Upper lobe of left lung (tissue), 6 donors: ENCODE measurements at places on chromosomes 11 and 22.

DNA sequence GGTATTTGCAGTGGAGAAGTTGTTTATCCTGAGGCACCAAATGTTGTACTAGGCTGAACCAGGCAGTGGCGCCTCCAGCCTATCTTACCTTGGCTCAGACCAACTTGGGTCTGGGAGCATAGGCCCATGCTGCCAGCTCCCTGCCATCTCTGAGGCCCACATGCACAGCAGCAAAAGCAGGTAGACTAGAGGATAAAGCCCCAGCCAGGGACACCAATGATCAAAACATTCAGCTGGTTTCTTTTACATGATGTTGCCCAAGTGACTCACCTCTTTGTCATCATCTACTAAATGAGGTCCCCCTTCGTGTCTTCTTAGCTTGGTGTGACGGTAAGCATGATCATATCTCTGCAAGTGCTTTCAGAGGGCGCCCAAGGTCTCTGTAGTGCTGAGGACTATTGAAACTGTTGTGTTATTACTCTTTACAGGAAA lies 112.1 kb upstream of the DRD2 start:
- no peaks in the 10 kb centered on the region for H3K36me3 ChIP-seq
- no peak overlapping the region for H3K27ac ChIP-seq
- no peaks in the 10 kb centered on the region for H3K27me3 ChIP-seq
- H3K4me3 ChIP-seq, result no peak overlapping the region
- no peaks in the 10 kb centered on the region for H3K4me1 ChIP-seq

DNA sequence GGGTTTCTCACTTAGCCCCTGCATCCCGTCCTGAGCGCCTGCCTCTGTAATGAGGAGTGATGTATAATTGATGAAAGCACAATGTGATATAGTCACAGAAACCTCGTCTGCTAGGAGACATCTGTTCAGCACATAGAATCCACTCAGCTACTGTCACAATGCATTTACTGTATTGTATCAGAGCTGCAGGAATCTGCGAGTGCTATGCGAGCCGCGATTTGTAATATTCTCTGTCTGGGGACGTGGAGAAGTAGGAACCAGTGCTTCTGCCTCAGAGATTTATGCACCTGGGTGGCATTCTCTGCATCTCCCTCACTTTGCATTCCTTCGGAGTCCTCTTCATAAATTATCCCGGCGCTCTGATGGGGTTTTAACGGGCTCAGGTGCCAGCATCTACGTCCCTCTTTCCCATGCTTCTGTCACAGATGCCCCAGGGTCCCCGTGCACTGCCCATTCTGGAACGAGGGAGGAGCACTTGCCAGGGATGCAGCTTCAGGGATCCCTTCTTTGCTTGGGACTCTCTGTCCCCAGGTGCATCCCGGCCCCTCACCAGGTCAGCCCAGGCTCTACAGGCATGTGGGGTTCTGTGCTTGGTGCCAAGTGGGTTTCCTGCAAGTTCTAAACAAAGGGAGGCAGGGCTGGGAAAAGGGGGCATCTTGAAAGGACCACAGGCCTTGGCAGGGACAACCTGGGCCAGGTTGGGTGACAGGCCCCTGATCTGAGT lies 205.5 kb downstream of the DSCAML1 start:
- H3K27ac ChIP-seq, result no peak overlapping the region
- H3K4me3 ChIP-seq, result no peak overlapping the region
- no peak for DNase-seq
- no peaks in the 10 kb centered on the region for H3K27me3 ChIP-seq
- H3K4me1 ChIP-seq, result no peaks in the 10 kb centered on the region

DNA sequence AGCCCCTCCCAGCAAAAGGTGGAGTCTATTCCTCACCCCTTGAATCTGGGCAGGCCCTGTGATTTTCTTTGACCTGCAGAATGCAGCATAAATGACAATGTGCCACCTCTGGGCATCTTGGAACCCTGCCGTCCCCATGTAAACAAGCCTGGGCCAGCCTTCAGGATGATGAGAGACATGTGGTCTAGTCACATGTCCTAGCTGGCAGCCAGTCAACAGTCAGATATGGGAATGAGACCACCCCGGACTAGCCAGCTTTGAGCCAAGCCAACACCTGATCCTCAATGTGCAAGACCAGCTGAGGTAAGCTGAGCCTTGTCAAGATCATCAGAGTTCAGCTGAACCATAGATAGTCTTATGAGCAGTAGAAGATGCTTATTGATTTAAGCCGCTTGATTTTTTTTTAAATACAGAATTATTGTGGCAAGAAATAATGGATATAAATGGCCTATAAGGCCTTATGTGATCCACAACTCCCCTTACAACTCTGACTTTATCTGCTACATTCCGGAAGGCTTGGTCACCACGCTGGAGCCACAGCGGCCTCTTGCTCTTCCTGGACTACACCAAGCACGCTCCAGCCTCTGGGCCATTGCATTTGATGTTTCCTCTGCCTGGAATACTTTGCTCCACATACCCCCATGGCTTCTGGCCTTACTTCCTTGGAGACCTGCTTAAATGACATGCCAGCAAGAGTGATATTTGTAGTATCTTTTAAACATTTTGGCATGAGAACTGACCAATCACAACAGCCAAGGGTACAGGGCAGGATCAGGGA lies 225.9 kb upstream of the SESN3 start:
- no peak for DNase-seq
- H3K27me3 ChIP-seq, result no peaks in the 10 kb centered on the region
- H3K27ac ChIP-seq, result no peak overlapping the region
- no peak overlapping the region for H3K4me3 ChIP-seq
- no peaks in the 10 kb centered on the region for H3K36me3 ChIP-seq

GRCh38 chr11:118010738-118011461 lies 24.7 kb downstream of the IL10RA start:
- no peak overlapping the region for H3K4me3 ChIP-seq
- peaks cover 4% of the 10 kb centered on the region for H3K4me1 ChIP-seq

- H3K27ac ChIP-seq, result peak within 1 kb of the TSS; percentile 75
- DNase-seq, result peak; percentile 64
- H3K27me3 ChIP-seq, result peaks cover 4% of the 10 kb centered on the region
- peak within 1 kb of the TSS; percentile 39 for H3K4me3 ChIP-seq
- H3K36me3 ChIP-seq, result no peaks in the 10 kb centered on the region
- H3K4me1 ChIP-seq, result peaks cover 14% of the 10 kb centered on the region
Measured at GRCh38 chr11:111911563-111912401, at the start of gene CRYAB. Gene CRYAB, minus strand, starts transcription at chr11:111911770. Its CDS starts 46 bp downstream, at chr11:111911724.
